PC-3 (cell line): ENCODE measurements at places on chromosomes 4 and X. TPM values are rescaled to one million over a fixed set of nuclear protein-coding genes. Genes with fewer than 3 reads are reported as not detected.

TMSB15C gene
- total RNA-seq = 3.5 and 4.6 TPM in 2 replicates

NAT8L gene
- 1.6 and 2.0 TPM in 2 replicates for total RNA-seq

STARD8 gene
- total RNA-seq = 0.69 and 0.91 TPM in 2 replicates

RBM47 gene
- 34.7 and 47.6 TPM in 2 replicates for total RNA-seq

SULT1B1 gene
- total RNA-seq = 0.04 and 0.17 TPM in 2 replicates

SLC7A11 gene
- 13.3 and 14.0 TPM in 2 replicates for total RNA-seq
